ENCODE measurements at places on chromosomes 4 and X.

- peak; percentile 21 for DNase-seq
Observed at GRCh38 chrX:41293269-41293668, 40.7 kb upstream of the DDX3X start.

DNA sequence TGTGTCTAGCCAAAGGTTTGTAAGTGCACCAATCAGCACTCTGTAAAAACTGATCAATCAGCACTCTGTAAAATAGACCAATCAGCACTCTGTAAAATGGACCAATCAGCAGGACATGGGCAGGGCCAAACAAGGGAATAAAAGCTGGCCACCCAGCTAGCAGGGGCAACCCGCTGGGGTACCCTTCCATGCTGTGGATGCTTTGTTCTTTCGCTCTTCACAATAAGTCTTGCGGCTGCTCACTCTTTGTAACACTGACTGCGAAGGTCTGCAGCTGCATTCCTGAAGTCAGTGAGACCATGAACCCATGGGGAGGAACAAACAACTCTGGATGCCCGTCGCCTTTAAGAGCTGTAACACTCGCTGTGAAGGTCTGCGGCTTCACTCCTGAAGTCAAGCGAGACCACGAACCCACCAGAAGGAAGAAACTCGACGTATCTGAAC, 14.3 kb downstream of the HNRNPDL start:
- no peak for DNase-seq

- DNase-seq = peak; percentile 12
Observed at GRCh38 chrX:7170898-7171297, 22.9 kb upstream of the PUDP start.

DNA sequence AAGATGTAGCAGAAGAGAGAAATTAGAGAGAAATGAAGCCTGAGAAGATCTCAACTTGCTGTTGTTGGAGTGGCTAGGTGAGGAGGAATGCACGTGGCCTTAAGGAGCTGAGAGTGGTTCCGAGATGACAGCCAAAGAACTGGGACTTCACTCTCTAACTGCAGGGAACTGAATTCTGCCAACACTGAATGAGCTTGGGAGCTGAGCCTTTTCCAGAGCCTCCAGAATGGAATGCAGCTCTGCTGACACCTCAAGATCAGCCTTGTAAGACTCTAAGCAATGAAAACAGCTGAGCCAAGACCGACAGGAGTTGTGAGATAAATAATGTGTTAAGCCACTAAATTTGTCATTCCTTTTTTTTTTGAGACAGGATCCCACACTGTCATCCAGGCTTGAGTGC, 73.0 kb downstream of the TLL1 start:
- DNase-seq = no peak

- DNase-seq = no peak
Observed at GRCh38 chrX:44514272-44514671, 28.4 kb downstream of the FUNDC1 start.

DNA sequence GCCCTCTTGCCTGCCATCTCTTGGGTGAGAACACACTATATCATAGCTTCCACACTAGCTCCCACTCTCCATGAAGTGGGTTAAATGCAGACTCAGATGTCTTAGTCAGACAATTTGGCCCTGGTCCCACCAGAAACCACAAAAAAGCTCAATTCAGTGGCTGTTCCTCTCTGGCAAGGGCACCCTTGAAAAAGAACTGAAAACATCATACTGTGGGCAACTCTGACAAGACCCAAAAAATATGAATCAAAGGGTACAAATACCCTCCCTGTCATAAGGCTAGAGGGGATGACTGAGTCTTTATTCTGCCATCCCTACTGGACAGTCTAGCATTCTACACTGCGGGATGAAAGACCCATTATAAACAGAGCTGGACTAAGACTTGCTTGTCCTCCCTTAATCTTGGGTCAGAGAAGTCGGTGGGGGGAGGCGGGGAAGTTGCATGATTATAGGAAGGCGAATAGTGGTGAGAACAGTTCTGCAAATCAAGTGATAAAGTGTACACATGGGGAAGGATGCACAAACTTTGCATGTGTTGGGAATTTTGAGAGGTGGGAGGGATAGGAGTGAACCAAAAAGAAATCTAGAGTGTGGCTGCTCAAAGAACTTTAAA, 172.1 kb downstream of the OPHN1 start:
- no peak for DNase-seq

- no peak for DNase-seq
Observed at GRCh38 chr4:7403001-7403400, 31.7 kb downstream of the PSAPL1 start.

DNA sequence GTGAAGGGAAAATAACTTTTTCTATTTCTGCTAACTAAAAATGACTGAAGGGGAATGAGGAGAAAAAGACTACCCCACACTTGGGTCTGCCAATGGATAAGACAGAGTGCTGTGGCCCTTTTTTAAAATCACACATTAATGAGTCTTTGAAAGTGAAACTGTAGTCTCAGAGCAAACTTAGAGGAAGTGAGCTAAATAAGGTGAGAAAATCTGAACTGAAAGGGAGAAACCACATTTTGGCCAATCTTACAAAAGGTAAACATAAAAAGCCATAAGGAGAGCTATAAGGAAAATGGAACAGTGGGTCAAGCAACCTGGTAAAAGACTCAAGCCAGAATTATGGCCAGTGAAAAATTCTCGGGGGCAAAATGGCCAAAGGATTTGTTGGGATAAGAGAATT, 755.1 kb upstream of the IGFBP7 start:
- no peak for DNase-seq

- DNase-seq = no peak
Observed at GRCh38 chr4:61527888-61528287, 327.8 kb downstream of the ADGRL3 start.

DNA sequence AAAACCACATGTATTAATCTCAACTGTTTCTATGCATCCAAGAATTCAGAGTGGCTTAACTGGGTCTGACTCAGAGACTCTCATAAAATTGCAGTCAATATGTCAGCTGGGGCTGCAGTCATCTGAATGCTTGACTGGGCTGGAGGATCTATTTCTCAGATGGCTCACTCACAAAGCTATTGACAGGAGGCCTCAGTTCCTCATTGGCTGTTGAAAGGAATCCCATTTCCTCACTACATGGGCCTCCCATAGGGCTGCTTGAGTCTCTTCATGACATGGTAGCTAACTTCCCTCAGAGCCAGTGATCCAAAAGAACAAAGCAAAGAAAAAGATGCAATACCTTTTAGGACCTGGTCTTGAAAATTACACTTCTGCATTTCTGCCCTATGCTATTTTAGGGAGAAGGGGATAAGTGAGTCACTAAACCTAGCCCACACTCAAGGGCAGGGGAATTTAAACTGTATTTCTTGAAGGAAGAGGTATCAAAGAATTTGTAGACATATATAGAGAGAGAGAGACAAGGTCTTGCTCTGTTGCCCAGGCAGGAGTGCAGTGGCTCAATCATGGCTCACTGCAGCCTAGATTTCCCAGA, 9.8 kb downstream of the SCFD2 start:
- no peak for DNase-seq

DNA sequence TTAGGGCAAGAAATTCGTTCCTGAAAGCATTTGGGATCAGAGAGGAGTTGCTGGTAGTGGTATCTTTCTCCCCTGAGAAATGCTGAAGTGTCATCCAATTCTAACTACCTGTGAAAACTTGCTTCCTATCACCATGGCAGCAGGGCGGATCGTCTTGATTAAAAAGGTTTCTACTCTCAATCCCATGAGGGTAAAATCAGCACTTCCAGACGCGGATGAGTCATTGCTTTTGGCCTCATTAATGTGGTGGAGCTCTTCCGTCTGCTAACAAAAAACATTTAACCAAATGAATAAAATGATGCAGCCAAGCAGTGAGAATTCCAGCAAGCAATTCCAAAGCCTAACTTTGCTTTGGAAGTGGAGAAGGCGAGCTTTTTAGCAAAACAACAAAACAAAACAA, 325.6 kb downstream of the CAMK2D start:
- no peak for DNase-seq

DNA sequence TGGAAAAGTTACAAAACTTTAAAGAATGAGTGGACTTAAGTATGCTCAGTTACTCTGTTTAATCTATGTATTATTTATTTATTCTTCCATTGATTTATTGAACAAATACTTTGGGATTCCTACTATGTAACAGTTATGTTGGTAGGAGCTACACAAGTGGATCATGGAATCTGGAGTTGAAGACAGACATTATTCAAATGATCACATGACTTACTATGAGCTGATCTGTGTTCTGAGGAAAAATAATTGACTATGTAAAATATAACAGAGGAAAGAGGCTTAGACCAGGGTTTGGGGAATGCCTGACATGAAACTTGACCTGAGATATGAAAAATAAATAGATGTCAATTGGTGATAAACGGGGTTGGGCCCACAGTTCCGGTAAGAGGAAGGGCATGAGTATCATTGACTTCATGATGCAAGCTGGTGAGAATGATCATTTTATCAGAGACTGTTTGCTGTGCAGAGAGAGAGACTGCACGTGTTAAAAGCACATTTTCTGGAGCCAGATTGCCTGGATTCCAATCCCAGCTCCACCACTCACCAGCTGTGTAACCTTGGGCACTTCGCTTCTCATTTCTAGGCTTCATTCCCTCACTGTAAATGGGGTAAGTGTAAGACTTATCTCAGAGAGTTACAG, 179.0 kb downstream of the SPCS3 start:
- no peak for DNase-seq

- no peak for DNase-seq
Observed at GRCh38 chrX:15358533-15358932, 23.2 kb upstream of the PIGA start.
